Osteocyte (in vitro differentiated cells): ENCODE measurements at places on chromosomes 3 and 15. TPM values are rescaled to one million over a fixed set of nuclear protein-coding genes. Genes with fewer than 3 reads are reported as not detected.

Gene RBMS3
- 64.2 and 66.8 TPM in 2 replicates for total RNA-seq

Gene EFCAB12
- total RNA-seq: 0.08 and 0.30 TPM in 2 replicates

GRCh38 chr3:77468626-77469020 is 428.7 kb downstream of the ROBO2 start:
- no peaks in the 10 kb centered on the region for H3K27me3 ChIP-seq
- no peak for DNase-seq
- H3K36me3 ChIP-seq: no peaks in the 10 kb centered on the region
- H3K4me3 ChIP-seq: no peak overlapping the region
- peaks cover 23% of the 10 kb centered on the region for H3K4me1 ChIP-seq

DNA sequence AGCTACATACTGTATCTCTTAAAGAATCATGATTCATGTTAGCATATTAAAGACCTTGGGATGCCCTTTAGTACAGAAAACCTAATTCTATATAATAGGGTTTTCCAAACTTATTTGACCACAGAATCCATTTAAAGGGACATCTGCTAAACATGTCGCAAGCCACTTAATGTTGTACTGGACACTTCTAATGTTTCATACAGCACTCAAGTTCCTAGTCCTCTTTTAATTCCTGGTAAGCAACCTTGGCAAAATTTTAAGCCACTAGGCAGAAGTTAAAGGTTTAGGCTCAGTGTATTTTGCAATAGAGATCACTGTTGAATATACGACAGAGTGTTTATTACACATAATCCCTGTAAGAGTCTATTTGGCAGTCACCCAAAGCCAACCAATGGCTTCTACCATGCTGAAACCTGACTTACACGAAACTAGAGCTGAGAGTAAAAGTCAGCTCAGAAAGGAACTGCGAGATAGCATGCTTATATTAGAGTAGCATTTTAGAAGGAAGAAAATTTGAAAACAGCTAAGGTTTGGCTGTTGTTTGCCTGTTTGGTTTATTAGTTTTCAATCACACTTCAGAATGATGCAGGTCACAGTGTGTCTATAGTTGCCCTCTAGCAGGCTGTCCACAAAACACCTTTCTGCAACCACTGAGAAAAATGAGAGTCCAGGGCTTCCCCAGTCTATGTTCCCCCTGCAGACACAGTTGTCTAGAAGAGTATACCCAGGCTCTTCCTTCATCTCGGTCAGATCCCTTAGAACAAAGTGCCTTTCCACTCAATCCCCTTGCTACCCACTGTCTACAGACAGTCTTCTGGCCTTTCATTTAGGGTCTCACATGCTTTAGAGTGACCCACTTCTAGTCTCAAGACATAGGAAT is 104.4 kb downstream of the FMN1 start:
- H3K4me1 ChIP-seq: peaks cover 46% of the 10 kb centered on the region
- no peaks in the 10 kb centered on the region for H3K27me3 ChIP-seq
- no peaks in the 10 kb centered on the region for H3K36me3 ChIP-seq
- no peak for DNase-seq
- no peak overlapping the region for H3K4me3 ChIP-seq
- no peak overlapping the region for H3K27ac ChIP-seq

GRCh38 chr15:29749365-29750086 is 72.7 kb downstream of the TJP1 start:
- H3K27ac ChIP-seq: no peak overlapping the region
- peaks cover 20% of the 10 kb centered on the region for H3K36me3 ChIP-seq
- no peak overlapping the region for H3K4me3 ChIP-seq
- DNase-seq: no peak
- H3K4me1 ChIP-seq: peaks cover 11% of the 10 kb centered on the region
- H3K27me3 ChIP-seq: no peaks in the 10 kb centered on the region

DNA sequence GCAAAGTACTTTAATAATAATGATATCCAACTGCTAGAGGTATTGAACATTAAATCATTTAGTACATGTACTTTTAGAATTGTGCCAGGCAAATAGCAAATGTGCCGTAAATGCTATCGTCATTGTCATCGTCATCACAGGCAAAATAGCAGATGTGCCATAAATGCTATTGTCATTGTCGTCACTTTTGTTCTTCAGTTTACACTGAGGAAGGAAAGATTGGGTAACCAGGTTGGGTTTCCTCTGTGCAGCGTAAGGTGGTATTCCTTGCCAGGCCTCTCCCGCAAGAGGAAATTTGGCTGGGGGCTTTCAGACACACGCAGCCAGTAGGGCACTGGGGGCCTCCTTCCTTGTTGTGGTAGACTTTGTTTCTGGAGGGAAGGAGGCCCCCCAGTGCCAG is 26.4 kb downstream of the ABHD17C start:
- peaks cover 11% of the 10 kb centered on the region for H3K36me3 ChIP-seq
- H3K27me3 ChIP-seq: no peaks in the 10 kb centered on the region
- H3K4me1 ChIP-seq: peaks cover 2% of the 10 kb centered on the region
- no peak for DNase-seq

GRCh38 chr3:53811143-53811927 is 34.9 kb downstream of the CHDH start:
- peaks cover 7% of the 10 kb centered on the region for H3K4me1 ChIP-seq
- no peak overlapping the region for H3K27ac ChIP-seq
- H3K36me3 ChIP-seq: no peaks in the 10 kb centered on the region
- no peak overlapping the region for H3K4me3 ChIP-seq

DNA sequence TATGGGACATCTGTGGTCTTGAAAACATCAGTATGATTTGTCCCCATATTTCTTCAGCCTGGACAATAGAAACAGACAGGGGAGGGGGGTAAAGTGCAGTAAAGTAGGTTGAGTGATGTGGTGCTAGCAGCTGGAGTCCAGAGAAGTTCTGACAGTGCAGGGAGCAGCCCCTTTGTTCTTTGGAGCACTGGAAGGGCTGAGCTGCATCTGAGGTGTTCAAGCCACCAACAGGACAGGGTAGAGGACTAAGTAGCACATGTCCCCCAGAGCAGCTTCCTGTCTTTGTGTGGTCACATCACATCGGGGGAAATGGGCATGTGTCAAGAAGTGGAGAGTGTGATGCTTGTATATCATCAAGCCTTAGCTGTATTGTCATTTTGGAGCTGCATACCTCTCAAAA is 12.1 kb downstream of the MRPS22 start:
- DNase-seq: no peak
- no peaks in the 10 kb centered on the region for H3K4me1 ChIP-seq
- peaks cover 68% of the 10 kb centered on the region for H3K36me3 ChIP-seq
- peak overlapping the region; percentile 57 for H3K27ac ChIP-seq
